AG04449 (cell line): ENCODE measurements at places on chromosomes 13 and 19.

- DNase-seq, result no peak
Measured at GRCh38 chr19:55766466-55766865, 2.5 kb upstream of the RFPL4AL1 start.

- no peak for DNase-seq
Measured at GRCh38 chr19:38425810-38426466, at the start of gene RASGRP4. RASGRP4 (minus strand) TSS chr19:38426219; CDS start chr19:38426091, 128 bp downstream.

DNA sequence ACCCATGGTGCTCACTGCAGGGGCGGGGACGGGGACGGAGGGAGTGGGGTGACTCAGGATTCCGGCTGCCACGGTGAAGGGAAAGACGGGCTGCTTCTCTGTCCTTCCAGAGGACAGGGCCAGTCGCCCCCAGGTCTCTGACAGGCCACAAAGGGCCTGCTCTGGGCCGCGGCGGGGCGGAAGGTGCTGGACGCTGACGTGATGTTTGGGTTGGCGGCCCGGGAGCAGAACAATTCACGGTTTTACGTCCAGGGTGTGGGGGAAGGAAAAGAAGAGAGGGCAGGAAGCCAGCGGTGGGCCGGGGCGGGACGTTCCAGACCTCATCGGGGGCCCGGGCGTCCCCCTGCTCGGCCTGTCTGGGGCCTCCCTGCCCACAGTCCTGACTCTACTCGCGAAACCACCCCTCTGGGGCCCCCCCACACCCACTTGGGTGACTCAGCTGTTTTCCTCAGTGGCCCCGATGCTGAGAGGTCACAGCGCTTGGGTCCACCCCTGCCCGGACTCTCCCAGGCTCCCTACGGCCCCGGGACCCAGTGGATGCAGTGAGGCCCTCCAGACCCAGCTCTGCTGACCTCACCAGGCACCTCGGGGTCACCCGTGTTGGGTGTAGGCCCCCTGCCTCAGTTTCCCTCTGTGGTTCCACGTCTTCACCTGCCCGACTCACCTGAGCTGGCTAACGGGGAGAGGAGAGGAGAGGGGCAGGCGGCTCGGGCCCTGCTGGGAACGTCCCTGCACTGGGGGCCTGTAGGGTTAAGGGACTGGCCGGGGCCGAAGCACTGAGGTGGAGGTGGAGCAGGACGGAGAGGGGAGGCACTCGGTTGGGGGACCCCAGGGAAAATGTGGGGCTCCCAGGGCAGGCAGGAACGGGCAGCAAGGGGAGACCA, 29.2 kb downstream of the PIP5K1C start:
- DNase-seq, result no peak

DNA sequence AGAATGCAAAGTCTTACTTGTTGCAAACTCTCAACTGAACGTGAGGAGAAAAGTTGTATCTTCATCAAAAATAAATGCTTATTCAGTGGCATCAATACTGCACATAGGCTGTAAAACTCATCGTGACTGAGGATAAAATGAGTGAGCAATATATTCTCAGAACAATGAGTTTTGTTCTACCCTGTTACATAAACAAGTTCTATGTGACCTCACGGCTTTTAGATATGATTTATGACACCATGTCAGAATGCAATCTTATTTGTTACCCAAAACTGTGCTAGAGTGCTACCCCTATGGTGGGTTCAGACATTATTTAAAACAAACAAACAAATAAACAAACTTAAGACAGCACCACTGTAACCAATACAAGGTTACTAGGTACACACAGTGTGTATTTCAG, 55.4 kb downstream of the FOXO1 start:
- DNase-seq, result no peak

DNA sequence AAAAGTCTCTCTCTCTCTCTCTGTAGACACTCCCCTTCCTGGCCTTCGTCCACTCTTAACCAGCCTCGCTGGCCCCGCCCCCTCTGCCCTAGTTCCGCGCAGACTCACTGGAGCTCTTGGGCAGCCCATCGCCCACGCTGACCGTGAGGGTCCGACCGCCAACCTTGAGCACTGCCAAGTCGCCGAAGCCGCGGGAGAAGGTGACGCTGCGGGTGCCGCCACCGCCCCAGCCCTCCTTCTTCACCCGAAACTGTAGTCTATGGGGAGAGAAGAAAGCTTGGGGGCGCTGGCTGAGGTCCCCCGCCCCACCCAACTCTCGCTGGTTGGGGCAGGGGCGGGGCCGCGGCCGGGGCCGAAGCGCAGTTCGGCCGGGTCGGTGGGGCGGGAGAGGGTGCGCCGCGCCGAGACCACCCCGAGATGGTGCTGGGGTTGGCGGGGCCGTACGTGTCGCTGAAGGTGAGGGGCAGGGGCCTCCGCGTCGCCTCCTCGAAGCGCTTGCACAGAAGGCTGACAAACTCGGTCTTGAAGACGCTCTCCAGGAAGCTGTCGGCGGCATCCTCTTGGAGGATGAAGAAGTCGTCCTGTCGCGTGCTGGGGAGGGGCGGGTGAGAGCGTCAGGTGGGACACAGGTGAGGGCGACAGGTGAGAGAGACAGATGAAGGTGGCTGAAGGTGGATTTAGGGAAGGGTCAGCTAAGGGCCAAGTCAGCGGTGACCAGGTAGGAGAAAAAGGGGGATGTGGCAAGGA, 12.6 kb upstream of the ZNF414 start:
- peak; percentile 51 for DNase-seq

GRCh38 chr13:23059173-23059572, 121.6 kb upstream of the SGCG start:
- DNase-seq, result no peak

- DNase-seq, result no peak
Measured at GRCh38 chr13:112905990-112906641, 62.9 kb upstream of the MCF2L start.

- no peak for DNase-seq
Measured at GRCh38 chr19:46014941-46015686, 7.7 kb downstream of the PGLYRP1 start.

DNA sequence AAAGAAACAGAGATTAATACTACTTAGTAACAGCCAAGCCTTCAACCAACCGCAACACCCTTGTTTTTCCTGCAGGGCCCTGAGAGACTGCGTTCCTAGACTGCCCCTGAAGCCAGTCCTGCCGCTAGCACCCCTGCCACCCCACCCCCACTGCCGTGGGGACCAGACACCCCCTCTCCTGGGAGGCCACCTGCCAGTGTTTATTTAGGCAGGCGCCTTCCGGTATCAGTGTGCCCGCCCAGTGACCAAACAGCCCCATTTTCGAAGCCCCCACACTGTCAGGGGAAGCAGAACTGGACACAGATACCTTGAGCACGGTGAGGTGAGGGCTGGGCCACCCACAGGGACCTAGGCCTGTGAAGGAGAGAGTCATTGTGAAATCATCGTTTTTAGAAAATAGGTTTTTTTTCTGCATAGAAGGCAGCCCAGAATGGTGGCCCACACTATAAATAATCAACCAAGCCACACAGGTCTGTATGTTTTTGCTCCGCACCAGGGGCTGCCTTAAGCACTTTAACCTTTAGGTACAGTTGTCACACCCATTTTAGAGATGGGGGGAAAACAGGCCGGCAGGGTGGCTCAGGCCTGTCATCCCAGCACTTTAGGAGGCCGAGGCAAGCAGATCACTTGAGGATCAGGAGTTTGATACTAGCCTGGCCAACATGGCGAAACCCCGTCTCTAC, 3.5 kb upstream of the TLE5 start:
- no peak for DNase-seq

DNA sequence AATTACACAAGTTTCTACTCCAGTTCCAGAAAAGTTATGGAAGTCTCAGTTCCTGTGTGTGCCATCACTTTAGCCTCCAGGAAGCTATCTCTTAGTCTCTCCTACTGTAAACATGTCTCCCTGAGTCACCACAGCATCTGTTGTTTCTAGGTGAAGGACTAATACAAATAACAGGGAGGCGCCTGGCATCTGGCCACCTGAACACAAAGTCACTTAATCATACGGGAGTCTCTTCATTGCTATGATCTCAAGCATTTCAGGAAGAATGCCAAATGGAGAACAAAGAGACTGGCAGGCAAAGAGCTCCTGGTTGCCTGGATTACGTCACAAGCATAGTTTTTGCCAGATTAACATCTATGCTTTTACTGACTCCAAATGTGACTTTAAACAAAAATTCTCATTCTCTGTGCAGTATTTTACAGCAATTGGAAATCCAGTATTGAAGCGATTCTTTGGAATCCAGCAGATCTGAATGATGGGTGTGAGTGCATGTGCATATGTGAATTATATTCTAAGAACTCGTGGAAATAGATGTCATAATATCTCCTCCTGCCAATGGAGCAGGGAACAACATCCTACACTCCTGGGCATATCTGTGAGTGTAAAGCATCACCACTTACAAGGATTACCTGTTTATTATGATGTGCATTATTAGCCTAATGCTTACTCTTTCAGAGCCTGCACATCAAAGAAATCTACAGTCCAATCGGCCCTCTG, 572.8 kb downstream of the PCDH9 start:
- DNase-seq, result peak; percentile 57

- DNase-seq, result no peak
Measured at GRCh38 chr19:40561947-40562346, 14.7 kb upstream of the SHKBP1 start.
